ENCODE measurements at places on chromosomes 12 and 14.
A peak's percentile ranks its signal among the peaks of the same experiment; 100 is the strongest.

DNA sequence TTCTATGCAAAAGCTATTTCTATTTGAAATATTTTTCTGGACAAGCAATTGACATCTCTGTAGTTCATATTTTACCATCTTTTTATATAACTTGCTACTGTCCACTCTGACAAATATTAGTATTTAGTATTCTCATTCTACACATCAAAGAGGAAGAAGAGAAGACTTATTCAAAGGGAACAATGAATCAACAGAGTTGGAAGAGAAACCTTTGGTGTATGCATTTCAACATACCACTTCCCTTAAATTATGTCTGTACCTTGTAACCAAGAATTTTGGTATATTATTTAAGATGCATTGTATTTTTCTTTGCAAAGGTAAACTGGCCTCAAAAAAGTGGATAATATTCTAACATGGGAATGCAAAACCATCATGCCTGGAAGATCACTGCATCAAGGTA, 72.1 kb upstream of the DUSP6 start:
- no peak for DNase-seq

- no peak for DNase-seq
Observed at GRCh38 chr12:115070313-115070712, 386.3 kb upstream of the TBX3 start.

GRCh38 chr12:16036073-16036472, 124.9 kb downstream of the DERA start:
- no peak for DNase-seq

DNA sequence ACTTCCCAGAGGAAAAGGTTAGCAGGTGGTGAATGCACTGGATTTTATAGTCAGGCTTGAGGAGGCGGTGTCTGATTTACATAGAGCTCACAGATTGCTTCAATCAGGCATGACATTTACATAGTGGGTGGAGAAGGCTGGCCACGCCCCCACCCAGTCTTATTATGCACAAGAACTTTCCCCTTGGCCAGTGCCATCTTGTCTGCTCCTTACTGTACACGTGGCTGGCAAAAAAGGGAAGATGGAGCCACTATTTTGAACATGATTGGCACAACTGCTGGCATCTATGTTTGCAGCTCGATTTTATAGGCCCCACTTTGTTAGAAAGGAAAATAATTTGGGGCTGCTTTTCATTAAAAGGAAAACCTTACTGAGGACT, 10.9 kb upstream of the LGMN start:
- peak; percentile 25 for DNase-seq

- DNase-seq: no peak
Observed at GRCh38 chr12:49917166-49917787, 13.6 kb upstream of the FAIM2 start.

GRCh38 chr14:90495357-90496276, 98.8 kb downstream of the CALM1 start:
- DNase-seq: peak; percentile 27

DNA sequence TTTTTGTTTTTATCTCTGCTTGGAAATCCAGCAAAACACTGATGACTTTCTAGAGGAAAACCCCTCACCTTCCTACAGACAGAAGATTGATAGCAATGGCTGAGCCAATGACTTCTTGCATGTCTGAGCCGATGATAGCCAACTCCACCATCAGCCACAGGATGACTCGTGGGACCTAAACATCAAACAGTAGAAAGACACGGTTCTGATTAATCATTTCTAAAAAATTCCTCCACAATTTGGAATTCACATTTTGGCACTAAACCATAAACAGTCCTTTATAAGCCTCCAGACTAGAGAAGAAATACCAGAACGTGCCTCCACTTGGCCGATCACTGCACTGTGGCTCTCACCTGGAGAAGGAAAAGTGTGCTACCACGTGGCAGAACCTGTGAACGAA, 25.9 kb downstream of the SLC11A2 start:
- no peak for DNase-seq

DNA sequence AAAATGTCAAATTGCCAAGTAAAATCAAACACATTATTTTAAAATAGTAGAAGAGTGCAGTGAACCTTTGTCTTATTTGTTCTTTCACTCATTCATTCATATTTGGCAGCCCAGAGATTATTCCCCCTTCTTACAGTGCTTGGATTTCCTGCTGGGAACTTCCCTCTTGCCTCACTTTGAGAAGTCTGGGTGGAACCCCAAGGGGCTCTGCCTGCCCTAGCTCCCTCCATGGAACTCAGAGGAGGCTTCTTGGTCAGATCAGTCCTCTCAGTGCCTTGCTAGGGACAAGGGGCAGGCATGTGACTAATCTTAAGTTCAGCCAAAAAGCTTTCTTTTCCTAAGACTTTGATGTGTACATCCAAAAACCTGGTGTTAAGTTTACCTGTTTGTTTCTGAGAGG, 84.7 kb upstream of the OVCH1 start:
- no peak for DNase-seq

DNA sequence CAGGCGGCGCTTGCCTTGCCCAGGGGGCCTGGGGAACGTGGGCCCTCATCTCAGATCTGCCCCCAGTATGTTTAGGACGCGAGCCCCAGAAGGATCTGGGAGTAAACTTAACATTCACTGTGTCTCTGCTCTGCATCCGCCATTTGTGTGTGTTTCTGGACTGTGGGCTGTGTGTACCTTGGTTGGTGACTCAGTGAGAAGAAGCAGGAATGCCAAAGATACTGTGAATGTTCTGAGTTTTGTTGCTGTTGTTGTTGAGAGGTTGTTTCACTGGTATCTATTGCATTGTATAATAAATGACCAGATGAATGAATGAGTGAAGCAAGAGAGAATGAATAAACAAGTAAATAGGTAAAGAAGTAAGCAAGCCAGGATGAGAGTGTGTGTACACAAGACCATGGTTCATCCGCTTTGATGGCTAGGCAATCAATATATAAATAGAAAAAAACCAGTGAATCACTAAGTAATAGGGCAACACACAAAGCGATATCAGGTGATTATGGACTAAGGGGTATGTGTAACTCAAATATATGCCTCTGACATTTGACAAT, 20.5 kb downstream of the MEG3 start:
- DNase-seq: no peak

- no peak for DNase-seq
Observed at GRCh38 chr12:106343214-106343528, 14.4 kb upstream of the POLR3B start.

- no peak for DNase-seq
Observed at GRCh38 chr14:89388853-89389252, 28.2 kb downstream of the FOXN3 start.

DNA sequence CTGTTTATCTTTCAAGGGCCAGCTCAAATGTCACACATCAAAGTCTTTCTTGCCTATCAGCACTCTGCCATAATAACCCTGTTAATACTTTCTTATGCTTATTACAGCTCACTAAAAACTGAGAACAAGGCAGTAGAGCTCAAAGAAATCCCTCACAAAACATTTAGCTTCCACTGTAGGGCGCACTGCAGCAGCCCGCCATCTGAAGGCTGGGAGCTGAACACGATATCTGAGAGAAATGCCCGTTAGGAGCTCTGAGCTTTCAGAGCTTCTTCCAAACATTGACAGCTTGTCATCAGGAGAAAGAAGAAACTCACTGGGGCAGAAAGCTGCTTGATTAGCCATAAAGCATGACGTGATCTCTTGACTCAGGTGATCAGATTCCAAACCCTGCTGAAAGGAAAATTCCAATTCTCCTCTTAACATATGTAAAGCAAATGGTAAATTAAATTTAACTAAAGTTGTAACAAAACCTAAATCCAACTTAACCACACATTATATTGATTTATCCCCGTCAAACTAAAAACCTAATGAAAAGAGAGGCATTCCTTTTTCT, 175.7 kb downstream of the C12orf50 start:
- no peak for DNase-seq

DNA sequence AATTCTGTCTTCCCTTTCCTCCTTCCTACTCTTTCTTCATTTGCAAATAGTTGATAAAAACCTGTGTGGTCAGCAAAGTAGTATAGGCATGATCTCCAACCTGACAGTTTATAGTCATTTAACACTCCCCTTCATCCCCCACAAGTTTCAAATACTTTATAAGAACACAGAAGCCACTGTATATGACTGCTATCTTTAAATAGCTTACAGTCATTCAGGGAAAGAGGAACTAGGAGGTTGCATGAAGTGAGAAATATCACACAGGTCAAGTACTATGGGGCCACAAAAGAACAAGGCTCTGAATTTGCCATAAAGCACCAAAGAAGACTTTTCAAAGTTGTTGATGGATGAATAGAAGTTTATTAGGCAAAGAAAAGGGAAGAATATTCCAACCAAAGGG, 431.3 kb downstream of the NPAS3 start:
- no peak for DNase-seq

DNA sequence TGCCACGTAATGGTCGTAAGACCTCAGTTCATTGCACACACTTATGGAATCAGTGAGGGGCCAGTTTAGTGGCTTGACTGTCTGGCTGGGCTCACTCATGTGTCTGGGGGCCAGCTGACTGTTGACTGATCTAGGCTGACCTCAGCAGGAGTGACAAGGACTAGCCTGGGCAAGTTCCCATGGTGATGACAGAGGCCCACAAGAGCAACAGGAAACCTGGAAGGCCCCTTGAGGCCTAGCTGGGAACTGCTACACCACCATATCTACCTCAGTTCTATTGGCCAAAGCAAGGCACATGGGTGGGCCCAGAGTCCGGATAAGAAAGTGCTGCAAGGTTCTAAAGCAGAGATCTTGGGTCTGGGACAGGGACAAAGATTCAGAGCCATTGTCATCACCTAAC, 21.3 kb upstream of the RFLNA start:
- DNase-seq: peak; percentile 20

GRCh38 chr12:10368206-10369171, 21.4 kb downstream of the KLRK1 start:
- DNase-seq: no peak

GRCh38 chr12:108860443-108860842, 3.1 kb upstream of the SSH1 start:
- DNase-seq: no peak

DNA sequence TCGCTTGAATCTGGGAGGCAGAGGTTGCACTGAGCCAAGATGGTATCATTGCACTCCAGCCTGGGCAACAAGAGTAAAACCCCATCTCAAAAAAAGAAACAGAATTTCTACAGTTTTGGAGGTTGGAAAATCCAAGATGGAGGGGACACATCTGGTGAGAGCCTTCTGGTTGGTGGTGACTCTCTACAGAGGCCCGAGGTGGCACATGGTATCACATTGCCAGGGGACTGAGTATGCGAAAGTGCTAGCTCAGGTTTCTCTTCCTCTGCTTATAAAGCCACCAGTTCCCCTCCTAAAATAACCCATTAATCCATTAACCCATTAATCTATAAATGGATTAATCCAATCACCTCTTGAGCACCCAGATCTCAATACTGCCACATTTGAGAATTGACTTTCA, 70.8 kb upstream of the DACT1 start:
- DNase-seq: no peak

DNA sequence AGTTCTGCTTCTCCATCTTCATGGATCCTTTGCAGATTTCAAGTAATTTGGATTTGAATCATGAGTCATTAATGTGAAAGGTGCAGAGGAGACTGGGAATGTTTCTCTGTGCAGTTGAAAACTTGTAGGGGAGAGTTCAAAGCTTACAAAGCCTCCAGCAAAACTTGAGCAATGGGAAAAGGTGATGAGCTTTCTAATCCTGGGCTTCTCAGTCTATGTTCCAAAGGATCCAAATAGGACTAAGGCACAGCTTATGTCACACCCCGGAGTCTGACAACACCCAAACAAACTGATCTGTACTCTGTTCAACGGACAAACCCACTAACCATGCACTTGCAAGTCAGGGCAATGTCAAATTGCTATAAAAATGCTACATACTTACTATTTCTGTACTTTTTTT, 134.8 kb downstream of the DUSP6 start:
- DNase-seq: no peak

DNA sequence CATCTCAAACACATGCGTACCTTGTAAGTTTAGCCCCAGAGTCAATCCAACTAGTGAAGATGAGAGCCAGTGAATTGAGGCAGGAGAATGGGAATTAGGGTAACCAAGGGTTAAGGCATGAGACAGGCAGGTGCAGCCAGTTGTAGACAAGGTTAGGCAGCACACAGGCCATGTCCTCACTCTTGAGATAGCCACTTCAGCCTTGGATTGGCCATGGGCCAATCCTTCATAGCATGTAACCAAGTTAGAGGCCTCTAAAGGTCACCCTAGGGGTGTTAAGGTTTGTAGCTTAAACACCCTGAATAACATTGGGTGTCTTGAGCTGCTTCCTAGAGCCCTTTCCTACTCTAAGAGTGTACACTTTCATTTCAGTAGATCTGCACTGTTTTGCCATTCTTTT, 208.2 kb upstream of the RBM19 start:
- no peak for DNase-seq

- no peak for DNase-seq
Observed at GRCh38 chr12:59164991-59165718, 244.9 kb upstream of the LRIG3 start.

GRCh38 chr14:57634335-57634734, 140.7 kb upstream of the CCDC198 start:
- DNase-seq: no peak

GRCh38 chr14:50335389-50335788, 23.3 kb downstream of the DMAC2L start:
- DNase-seq: no peak

DNA sequence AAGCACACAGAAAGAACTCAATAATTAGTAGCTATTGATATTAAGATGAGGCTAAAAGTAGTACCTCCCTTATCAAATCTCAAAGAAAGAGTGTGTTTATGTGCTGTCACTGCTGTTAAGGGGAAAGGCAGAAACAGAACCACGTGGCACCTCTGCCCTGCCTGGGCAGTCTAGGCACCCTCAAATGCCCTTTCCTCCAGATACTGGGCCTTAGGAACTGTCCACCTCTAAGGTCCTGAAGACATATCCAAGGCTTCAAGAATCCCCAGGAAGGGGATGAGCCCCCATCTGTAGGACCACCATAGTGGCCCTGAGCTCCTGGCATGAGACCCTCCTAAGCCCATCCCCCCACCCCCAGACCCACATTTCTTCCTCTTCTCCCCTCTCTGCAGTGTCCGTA, 29.1 kb downstream of the NGB start:
- no peak for DNase-seq

GRCh38 chr14:105917933-105918436, 391.6 kb downstream of the TMEM121 start:
- no peak for DNase-seq
